ENCODE measurements at places on chromosomes 5 and 9. TPM values are rescaled to one million over a fixed set of nuclear protein-coding genes. Genes with fewer than 3 reads are reported as not detected.

Gene AMBP
- total RNA-seq: not detected

Gene MED22
- 29.0 TPM for total RNA-seq

Gene PTGES
- total RNA-seq: 0.20 TPM

Gene ERAP2
- 43.0 TPM for total RNA-seq

Gene SH3RF2
- total RNA-seq: not detected

Gene LCN6
- not detected for total RNA-seq

Gene SNX18
- total RNA-seq: 5.9 TPM
